Stomach (tissue), 19 donors: ENCODE measurements at places on chromosomes 2 and 18. TPM values are rescaled to one million over a fixed set of nuclear protein-coding genes. Genes with fewer than 3 reads are reported as not detected.

DNA sequence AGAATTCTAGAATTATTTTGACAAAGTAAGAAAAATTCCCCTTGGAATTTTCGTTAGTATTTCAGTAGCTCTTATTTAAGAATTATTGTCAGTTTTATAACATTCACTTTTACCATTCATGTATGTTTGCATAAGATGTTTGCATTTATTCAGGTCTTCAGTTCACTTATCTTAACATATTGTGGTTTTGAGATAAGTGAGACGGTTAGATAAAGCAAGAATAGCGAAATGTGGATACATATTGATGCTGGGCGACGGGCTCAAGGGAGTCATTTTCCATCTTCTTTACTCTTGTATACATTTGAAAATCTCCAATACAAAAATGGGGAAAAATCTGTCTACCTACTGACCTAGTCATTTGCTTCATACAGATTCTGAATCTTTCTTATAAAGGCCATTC lies 156.7 kb upstream of the HDAC4 start:
- no peak for DNase-seq

DNA sequence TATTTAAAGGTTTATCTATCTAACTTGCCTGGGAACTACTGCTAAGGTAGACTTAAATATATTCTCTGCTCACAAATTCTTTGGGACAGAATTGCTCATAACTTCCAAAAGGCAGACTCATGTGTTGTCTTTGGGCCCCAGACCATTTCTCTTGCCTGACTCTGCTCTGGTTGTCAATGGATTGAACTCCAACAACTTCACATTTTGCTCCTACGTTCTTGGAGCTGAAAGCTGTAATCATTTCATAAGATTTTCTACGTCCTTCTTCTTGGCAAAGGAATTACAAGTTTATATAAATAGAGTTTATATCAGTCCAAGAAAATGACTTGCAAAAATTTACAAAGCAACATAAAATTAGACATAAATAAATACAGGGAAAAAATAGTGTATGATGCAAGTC lies 32.9 kb upstream of the PPM1B start:
- no peak for DNase-seq

Gene CSRNP3
- total RNA-seq = under 0.01 TPM

GRCh38 chr18:2960983-2961696 lies 51.8 kb downstream of the LPIN2 start:
- DNase-seq = no peak

Gene LCT
- not detected for total RNA-seq

- DNase-seq = peak; percentile 67
Observed at GRCh38 chr18:13223311-13224143, 5.0 kb downstream of the LDLRAD4 start.

DNA sequence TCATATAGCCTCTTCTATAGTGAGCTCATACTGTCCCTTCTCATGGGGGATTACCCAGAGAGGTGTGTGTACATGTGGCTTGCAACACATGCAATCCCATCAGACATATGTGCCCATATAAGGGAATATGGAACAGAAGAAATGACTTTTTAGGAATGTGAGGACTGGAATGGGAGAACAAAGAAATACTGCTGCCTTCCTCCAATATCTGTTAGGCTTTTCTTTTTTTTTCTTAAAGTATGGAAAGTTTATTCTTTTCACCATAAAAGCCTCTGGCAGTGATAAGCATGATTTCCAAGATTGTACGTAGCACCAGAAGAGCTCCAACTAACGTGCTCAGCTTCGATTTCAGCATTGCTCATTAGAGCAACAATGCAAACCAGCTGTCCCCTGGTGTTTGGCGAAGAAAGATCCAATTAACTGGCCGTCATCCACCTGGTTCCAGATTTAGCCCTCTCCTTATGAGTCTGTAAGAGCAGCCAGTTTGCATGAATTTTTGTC lies 113.6 kb downstream of the ADCYAP1 start:
- DNase-seq = peak; percentile 20

DNA sequence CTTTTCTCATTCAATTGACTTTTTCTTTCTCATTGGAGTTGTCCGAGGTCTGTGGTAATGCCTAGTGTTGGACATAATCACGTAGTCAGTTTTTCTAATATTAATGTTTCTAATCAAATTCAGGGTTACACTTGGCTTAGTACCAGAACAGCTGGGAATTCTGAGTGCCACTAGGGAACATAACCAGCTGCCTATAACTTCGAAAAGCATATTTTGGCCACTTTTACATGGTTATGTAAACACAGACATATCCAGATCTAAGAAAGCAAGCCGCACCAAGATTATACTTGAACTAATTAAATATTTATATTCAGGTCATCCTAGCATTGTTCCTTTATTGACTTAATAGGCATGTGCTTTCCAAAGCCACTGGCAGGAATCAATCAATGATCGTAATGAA lies 91.1 kb upstream of the ARHGAP28 start:
- no peak for DNase-seq

- peak; percentile 66 for DNase-seq
Observed at GRCh38 chr2:70523996-70524965, 29.3 kb downstream of the TGFA start.

Gene CXCR4
- total RNA-seq = not detected

Gene FBXO48
- total RNA-seq = 0.55 TPM

Gene KATNAL2
- total RNA-seq = 3.7 TPM

GRCh38 chr18:78562531-78562961 lies 417.1 kb upstream of the SALL3 start:
- no peak for DNase-seq

DNA sequence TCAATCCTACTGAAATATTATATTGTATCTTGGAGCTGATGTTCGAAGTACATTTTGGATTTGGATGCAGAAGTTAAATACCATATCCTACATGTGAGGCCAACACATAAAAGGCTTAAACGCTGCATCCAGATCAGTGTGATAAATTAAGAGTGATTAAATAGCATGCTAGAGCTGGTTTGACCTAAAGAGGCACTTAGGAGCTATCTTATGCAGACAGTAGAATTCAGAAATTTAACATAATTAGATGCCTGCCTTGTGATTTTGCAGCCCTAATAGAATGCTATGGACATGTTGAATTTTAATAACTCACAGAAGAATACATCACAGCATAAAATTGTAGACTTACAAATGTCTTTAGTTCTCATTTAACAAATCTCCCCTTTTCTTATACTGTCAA lies 501.2 kb upstream of the LINC00305 start:
- no peak for DNase-seq

DNA sequence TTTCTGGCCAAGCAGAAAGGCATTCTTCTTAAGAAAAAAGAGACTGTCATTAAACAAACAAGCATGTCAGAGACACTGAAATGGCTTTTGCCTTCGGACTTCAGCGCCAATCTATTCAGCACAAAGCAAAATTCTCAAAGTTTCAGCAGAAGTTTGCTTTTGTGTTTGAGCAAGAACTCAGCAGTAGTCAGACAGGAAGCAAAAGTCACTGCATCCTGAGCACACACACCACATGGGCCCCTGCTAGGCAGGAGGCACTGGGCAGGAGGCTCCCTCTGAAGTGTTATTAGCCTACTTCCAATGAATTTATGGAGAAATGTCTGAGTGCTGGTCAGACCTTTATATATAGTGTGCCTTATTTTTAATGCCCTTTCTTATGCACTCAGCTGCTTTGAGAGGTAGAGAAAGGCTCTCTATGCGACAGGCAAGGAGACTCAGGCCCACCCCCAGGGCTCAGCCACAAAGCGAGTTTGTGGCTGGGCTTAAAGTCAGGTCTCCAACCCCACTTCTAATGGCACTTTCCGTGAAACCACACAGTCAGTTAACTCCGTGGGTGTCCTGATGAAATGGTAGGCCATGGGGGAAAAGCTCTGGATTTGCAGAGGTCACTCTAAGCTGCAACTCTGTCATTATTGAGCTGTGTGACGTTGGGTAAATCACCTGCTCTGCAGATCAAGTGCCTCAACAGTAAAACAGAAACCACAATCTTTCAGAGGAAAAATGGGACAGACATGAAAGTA lies 161.0 kb upstream of the TMEM200C start:
- DNase-seq = no peak

Gene PSD4
- 73.5 TPM for total RNA-seq

GRCh38 chr18:75350512-75350839 lies 77.0 kb downstream of the SMIM21 start:
- DNase-seq = no peak

DNA sequence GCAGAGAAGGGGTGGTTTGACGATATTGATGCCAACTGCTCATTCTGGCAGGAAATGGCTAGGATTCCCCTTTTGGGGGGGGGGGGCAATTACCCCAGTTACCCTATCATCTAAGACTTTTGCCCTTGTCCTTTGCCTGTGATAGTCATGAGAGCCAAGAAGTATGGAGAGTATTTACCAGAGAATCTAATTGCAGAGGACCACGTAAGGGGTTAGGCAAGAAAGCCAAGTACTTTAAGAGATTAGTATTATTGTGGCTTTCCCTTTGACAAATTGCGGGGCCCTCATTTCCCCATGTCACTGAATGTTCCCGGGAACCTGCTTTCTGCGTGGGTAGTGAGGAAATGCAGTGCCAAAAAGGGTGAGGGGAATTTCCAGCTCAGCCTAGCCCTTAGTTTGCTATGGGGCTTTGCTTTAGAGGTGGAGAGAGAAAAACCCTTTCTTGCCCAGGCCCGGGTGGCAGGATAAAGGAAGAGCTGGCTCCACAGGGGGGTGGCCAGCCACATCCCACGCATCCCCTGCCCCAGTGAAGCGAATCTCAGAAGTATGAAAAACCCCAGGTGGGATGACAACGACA lies 1.5 kb downstream of the AQP4 start:
- no peak for DNase-seq

Gene GPR75
- total RNA-seq = 9.3 TPM

Gene PAX8
- not detected for total RNA-seq

- no peak for DNase-seq
Observed at GRCh38 chr2:144774809-144775208, 254.9 kb upstream of the ZEB2 start.

DNA sequence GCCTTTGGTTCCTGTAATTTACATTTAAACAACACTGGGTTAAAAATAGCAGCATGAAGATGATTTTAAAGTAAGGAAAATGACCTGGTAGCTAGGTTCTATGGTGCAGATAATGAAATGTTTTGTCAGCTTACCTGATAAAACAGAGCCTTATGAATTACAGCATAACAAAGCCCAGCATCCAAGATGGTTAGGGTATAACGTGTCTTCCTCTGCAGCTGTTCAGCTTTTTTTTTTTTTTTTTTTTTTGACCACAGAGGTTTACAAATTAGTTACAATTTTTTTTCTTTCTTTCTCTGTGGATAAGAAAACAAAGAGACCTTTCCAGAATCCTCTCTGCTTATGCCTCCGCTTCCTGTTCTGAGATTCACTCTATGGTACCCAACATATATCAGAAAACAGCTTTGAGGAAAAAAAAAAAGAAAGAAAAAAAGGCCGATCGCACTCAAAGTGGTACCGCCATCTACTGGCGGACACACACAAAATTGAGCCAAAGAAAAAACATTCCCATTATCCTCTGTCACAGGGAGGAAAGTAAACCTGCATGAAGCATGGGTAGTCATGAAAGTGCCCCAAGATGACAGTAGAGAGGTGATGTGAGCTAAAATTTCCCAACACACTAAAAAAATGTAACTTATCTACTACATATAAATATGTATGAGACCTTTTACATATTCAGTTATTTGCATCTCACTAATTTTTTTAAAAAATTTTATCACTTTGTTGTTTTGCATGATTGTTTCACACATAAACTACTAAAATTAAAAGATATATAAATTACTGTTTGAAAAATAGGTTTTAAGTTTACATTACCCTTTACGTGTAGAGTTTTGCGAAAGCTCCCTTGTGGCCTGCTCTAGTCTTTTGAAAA lies at the start of gene SCN3A:
TSS of gene SCN3A (minus strand) at position 362 of the 871 bp plus-strand sequence. CDS start 27,656 bp downstream, outside the sequence.
- peak; percentile 30 for DNase-seq

Gene SFTPB
- total RNA-seq = 0.14 TPM

GRCh38 chr2:46318579-46319460 lies 21.6 kb downstream of the EPAS1 start:
- no peak for DNase-seq

GRCh38 chr2:229340086-229340760 lies 69.1 kb upstream of the PID1 start:
- no peak for DNase-seq

GRCh38 chr18:78086931-78087330 lies 837.3 kb downstream of the GALR1 start:
- no peak for DNase-seq

GRCh38 chr2:9663008-9663879 lies 32.4 kb upstream of the YWHAQ start:
- DNase-seq = no peak

Gene SERPINB13
- not detected for total RNA-seq

DNA sequence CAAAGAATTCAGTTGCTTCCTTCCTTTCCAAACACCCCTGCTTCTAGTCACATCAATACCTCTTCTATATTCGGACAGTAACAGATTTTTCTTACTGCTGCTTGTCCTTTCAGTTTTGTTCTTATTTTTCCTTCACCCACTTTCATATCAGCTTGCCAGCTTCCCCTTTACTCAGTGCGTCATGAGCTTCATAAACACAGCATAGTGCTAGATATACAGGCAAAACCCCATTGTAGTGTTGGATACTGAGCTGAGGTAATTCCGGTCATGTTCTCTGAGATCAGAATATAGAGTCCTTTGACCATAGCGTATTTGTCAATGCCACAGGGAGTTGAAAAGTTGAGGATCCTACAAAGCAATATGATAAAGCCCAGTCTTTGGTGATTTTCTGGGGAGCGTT lies 2.4 kb downstream of the FARP2 start:
- peak; percentile 81 for DNase-seq

Gene C2orf15
- 5.9 TPM for total RNA-seq

DNA sequence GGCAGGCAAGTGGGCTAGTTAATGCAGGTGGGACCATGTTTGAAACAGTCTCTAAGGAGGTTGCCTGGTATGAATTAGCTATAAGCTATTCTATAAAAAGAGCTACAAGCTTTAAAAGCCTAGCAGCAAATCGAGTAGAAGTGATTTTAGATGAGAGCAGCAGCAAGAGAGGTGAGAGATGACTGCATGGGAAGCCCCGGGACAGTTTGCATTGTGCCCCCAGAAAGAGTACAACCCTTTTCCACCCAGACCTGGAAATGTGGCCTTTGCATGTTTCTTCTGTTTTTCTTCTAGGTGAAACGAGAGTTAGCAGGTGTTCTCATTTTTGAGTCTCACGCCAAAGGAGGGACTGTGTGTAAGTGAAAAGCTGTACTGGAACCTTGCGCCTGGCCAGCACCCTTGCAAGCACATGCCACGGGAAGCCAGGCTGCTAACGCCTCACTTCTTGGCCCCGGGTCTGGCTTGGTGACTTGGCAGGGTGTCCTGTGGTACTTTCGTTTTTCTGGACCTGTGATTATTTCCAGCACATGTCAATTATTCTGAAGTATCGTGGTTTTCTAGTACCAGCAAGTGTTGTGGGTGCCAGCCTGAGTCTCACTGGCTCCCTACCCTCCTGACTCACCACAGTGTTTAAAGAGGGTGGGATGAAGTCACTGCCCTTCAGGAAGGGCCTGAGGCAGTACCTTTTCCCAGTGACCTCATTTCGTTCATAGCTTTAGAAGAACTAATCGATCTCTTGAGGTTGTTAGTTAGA lies 90.3 kb upstream of the MAP3K20 start:
- DNase-seq = no peak

DNA sequence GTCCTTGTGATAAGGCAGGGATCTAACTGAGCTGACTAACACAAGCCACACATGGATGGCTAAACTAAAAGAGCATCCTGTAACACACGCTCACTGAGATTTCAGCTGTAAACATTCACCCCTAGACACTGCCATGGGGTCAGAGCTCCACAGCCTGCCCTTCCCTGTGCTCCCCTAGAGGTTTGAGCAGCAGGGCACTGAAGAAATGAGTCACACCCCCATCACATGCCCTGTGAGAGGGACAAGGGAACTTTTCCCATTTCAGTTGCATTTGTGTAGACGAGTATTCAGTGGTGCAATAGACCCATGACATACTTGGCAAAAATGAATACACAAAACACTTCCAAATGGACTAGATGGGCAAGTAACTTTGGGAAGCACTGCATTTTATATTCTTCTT lies 402.4 kb upstream of the LRRTM1 start:
- DNase-seq = no peak
